Retina (tissue), 1 donor: ENCODE measurements at places on chromosomes 5 and 9.

- no peak for DNase-seq
These were observed 17.5 kb upstream of the CXCL14 start for GRCh38 chr5:135596157-135596763.

- DNase-seq = no peak
These were observed 317 bp downstream of the DPP7 start for GRCh38 chr9:137114220-137114612.

DNA sequence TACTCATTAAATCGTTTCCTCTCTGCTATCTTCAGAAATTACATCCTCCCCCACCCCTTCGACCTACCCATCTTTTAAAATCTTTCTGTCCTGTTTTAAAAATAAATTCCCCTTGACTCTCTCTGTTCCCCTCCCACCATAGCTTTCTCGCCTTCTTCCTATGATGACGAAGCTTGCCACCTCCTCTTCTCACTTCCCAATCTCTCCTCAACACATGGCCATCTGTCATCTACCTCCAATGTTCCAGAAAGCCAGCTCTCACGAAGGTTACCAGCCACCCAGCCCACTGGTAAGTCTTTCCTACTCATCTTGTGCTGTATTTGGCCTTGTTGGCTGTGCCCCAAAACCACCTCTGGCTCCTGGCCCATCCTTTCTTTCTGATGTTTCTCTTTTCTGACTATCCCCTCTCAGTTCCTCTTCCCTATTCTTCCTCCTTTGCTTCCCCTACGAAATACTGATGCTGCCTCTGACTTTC is 346.3 kb downstream of the ENC1 start:
- DNase-seq = no peak

GRCh38 chr5:36666274-36666673 is 59.9 kb downstream of the SLC1A3 start:
- no peak for DNase-seq

GRCh38 chr5:143976055-143976454 is 164.1 kb downstream of the HMHB1 start:
- DNase-seq = no peak
